ENCODE measurements at places on chromosomes 11 and 22.

DNA sequence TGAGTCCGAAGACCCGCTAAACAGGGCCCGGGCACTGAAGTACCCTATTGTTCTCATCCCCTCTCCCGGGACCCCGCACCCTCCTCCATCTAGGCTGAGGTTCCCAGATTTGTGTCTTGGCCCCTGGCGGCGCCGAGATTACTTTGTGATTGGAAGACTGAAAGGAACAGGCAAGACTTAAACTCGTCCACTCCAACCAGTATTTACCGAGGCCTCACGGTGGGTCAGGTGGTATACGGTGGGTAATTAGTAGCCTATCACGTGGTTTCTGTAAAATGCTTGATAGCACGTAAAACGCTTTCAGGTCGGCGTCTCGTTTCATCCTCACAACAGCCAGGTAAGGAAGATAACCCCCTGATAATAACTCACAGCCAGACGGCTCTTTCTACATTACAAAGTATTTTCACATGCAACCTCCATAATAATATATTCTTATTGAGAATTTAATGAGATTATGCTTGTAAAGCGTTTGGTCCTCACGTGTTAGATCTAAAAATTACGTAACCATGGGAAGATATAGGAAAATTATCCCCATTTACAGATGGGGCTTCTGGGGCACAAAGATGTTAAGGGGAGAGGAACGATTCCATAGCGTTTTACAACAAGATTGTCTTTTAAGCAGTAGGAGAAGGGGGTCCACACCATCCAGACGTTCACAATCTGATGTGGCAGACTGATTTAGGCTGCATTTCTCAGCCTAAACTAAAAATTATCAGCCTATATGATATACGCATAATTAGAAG, 642 bp upstream of the PIK3C2A start:
- peak; percentile 35 for DNase-seq

DNA sequence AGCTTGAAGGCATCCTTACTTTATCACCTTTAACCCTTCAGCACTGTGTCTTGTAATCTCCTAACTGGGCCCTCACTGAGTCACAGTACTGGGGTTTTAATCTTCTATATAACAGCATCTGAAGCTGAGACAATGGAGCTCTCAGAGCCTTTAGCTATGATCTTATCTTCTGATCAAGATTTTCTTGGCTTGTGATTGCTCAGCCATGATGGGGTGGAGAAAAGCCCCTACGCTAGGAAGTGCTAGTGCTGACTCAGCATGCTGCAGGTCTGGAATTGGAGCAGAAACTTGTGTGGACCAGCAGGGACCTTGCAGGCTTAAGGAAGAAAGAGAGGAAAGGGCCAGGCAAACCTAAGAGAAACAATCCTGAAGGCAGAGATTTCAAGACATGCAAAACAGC, 71.7 kb upstream of the EED start:
- no peak for DNase-seq

DNA sequence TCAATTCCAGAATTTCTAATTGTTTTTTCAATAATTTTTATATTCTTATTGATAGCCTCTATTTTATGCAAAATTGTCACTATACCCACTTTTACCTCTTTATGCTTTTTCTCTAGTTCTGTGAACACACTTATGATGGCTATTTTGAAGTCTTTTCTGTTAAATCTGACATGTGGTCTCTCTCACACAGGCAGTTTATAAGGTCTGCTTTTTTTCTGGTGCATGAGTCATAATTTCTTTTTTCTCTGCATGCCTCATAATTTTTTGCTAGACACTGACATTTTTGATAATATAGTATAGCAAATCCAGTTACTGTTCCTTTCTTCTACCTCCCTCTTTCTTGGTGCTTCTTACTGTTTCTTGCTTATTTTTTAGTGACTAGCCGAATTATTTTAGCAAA, 36.0 kb downstream of the ZBTB44 start:
- DNase-seq, result no peak

- DNase-seq, result no peak
Observed at GRCh38 chr11:119754199-119754598, 25.2 kb upstream of the NECTIN1 start.

DNA sequence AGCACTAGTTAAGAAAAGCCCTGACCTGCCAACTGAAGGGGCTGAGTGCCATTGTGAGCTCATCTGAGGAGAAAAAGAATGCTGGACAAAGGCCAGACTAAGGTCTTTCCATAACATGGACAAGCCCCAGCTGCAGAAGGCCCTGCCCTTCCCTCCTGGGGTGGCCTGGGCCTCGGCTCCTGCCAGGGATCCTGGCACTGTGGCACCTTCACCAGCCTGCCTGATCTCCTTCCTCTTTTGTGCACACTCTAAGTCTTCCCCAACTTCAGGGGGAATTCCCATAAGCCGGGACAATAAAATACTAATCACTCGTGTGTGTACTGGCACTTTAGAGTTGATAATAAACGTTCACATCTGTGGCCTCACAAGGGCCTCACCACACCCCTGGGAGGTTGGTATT, 9.9 kb downstream of the TMPRSS13 start:
- DNase-seq, result no peak

- DNase-seq, result no peak
Observed at GRCh38 chr11:44950031-44950624, 555 bp downstream of the TP53I11 start.

DNA sequence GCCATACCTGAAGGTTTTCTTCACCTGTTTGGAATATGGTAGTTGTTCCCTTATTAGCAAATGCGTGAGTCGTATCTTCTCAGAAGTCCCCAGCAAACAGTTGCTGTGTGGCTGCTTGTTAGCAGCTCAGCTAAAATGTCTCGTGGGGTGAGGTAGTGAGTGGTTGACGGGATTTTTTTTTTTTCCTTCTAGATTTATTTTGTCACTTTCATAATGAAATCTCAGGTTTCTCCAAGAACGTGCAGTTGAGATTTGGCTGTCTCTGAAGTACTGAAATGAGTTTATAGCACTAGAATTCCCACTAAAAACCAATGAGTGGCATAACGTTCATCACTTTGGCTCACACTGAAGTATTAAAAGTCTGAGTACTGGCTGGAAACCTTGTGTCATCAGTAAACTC, 16.8 kb downstream of the RCN1 start:
- no peak for DNase-seq

- no peak for DNase-seq
Observed at GRCh38 chr22:17767233-17768065, 6.8 kb downstream of the BID start.

DNA sequence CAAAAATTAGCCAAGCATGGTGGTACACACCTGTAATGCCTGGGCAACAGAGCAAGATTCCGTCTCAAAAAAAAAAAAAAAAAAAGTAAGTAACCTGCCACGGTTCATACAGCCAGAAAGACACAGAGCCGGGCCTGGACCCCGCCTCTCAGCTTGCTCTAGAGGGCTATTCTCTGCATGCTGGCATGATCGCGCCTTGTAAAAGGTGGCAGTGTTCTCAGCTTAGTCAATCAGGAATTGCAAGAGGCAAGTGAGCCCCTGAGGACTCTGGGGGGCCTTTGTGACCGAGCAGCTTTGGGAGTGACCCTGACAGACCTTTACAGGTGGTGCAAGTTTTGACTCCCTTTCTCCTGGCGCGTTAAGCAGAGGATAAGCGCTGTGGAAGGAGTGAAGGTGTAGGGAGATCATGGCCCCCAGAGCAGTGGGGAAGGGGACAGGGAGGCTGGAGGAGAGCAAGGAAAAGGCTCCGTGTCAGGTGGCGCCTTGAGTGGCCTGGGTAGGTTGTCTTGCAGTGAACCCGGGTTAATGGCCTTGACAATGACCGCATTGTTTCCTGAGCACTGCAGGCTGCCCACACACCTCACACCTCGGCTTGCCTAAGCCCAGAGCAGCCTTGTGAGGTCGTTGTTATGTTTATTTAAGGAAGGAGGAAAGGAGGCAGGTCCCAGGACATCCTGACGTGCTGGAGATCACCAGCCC, 48.9 kb downstream of the CDPF1 start:
- DNase-seq, result peak; percentile 33

DNA sequence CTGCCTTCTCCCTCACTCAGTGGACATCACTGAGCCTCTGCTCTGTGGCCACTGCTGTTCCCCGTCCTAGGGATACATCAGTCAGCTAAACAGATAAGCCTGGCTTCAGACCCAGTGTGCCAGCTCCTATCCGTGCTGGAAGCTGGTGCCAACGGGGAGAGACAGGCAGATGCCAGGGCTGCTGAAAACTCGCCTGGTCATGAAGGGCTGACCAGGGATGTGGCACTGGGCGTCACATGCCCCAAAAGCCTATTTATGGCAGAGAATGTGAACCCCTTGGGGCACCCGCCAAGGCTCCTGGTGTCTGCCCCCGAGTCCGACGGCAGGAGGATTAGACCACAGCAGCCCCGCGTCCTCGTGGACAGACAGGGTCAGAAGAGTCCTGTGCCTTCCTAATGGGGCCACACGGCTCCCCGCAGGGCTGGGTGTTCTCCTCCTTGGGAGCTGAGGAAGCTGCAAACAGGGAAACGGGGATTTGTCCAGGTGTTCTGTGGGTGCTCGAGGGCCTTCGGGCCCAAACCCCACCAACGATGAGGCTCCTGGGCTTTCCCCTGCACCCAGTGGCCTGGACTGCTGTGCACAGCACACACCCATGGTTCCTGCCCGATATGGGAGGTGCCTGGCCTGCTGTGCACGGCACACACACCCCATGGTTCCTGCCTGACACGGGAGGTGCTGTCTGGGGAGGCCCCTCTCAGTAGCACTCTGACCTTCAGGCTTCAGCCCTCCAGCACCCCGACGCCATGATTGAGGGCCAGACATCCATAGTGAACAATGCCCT, 19.9 kb downstream of the ANO1 start:
- DNase-seq, result no peak

GRCh38 chr11:35751664-35752061, 89.1 kb downstream of the TRIM44 start:
- no peak for DNase-seq

DNA sequence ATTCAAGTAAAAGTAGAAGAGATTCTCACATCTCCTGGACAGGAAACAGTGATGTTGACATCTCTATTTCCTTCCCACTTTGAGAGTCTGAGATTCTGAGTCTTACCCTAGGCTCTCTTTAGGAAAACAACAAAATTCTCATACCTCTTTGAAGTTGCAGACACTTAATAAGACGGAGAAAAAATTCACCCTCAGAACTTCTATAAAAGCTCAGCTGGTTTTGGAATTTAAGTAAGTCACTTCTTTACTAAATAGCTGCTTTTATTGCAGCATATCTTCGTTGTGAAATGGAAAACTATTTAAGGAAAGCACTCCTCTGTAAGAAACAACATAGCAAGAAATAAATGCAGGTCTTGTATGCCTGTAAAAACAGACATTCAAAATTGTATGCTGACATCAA, 79.1 kb downstream of the MSANTD4 start:
- DNase-seq, result no peak

DNA sequence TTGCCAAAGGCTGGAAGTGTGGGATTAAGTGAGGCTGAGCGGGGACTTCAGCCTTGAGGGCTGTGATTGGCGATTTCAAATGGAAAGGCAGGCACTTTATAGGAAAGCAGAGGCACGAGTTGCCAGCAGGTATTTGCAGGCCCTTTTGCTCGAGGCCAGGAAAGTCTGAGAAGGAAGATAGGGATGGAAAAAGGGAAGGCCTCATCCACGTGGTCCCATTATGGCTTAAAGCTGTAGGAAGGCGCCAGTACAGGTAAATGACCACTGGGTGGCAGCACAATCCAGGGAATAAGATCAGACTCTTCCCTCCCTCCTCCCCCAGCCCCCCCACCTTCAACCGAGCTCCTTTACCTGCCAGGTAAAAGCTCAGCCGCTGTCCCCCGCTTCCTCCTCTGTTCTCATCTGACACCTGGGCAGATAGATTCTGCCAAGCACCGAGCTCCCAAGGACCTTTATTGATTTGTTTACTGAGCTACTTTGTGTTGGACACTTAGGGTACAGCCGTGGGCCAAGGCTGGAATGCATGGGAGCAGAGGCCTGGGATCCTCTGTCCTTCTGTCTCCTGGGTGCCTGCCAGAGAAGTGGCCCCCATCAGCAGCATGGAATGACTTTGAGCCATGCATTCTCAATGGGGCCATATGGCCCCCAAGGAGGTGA, 7.5 kb downstream of the P2RX3 start:
- DNase-seq, result no peak

GRCh38 chr11:110818032-110818687, 105.9 kb upstream of the ARHGAP20 start:
- DNase-seq, result no peak

DNA sequence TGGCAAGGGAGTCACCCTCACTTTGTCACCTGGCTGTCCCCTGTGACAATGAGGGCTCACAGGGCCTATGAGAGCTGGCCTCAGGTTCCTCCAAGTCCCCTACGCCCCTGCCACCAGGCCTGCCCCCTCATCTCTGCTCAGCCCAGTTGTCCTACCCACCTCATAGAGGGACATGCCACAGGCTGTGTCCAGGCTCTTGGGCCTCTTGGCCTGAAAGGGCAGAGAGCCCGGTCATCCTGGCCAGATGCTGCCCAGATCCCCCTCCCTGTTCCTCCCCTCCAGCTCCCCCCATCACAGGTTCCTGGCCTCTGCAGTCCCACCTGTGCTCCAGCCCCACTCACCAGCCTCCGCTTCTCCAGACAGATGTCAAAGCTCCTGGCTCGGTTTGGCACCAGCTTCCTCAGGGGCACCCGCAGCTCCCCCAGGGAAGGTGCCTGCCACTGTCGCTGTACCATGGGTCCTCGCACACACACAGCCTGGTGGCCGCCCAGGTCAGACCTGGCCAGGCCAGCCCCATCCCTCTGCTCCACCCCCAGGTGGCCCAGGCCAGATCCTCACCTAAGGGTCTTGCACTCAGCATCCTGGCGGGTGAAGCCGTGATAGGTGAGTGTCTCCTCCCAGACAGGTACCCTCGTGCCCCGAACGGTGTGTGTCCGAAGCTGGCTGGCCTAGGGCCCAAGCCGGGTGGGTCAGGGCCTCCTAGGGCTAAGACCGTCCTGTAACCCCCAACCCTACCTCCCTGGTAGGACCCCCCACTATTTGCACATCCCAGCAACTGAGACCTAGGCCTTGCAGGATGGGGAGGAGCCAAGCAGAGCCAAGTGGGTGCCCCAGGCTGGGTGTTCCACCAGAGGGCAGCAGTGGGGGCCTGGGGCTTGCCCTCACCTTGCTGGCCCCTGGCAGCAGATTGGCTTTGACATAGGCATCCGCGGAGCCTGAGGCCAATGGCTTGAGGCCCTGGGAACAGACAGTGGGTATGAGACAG, 8.3 kb downstream of the NDUFV1 start:
- no peak for DNase-seq

GRCh38 chr11:47253660-47254059, 4.1 kb upstream of the NR1H3 start:
- no peak for DNase-seq

GRCh38 chr11:86675017-86675416, 2.6 kb upstream of the ME3 start:
- DNase-seq, result no peak

DNA sequence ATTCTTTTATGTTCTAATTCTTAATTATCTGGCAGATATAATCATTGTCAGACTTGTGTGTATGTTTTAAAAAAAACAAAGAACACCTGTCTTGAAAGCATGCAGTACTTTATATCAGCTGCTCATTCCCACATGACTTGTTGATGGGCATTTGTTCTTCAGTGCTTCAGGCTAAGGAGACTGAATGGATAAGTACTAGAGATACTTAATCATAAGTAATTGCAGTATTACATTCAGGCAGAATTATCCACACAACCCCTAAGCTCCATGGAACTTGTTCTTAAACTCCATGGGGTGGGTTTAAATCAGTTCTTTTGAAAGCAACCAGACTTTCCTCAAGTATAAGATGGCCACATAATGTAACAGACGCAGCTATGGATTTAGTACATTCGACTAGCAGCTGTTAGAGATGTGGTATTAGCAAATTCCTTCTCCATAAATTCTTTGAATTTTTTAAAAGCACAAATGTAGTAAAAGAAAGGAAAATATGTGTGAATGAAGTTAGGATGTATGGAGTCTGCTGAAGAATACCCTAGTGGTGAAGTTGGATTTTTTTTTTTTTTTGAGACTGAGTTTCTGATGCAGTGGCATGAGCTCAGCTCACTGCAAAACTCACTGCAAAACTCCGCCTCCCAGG, 3.0 kb downstream of the JAM3 start:
- no peak for DNase-seq
